ENCODE measurements at places on chromosomes 16 and 17.

DNA sequence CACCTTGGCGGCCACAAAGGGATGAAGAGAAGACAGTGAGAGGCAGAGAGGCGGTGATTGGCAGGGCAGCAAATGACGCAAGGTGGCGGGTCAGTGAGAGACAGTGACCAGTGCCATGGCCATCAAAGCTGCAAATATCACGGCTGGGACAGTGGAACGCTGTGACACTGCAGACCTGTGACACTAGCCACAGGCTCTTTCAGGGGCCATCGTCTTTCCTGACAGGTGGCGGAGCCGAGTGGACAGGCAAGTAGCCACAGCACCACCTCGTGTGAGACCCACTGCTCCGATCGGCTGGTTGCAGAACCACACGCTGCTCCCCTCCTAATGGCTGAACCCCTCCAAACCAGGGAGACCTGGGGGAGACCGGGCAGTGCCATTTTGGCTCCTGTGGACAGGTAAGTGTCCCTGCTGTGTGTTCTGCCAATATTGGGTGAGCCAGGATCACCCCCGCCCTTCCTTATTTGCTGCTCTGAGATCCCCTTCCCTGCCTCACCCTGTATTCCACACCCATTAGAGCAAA lies 7.9 kb upstream of the ZNF778 start:
- no peak for DNase-seq

GRCh38 chr16:23876256-23876896 lies 40.6 kb downstream of the PRKCB start:
- DNase-seq = no peak

- DNase-seq = no peak
Measured at GRCh38 chr17:39643271-39643670, 6.3 kb downstream of the STARD3 start.

GRCh38 chr16:11672206-11673090 lies 4.2 kb downstream of the SNN start:
- no peak for DNase-seq

DNA sequence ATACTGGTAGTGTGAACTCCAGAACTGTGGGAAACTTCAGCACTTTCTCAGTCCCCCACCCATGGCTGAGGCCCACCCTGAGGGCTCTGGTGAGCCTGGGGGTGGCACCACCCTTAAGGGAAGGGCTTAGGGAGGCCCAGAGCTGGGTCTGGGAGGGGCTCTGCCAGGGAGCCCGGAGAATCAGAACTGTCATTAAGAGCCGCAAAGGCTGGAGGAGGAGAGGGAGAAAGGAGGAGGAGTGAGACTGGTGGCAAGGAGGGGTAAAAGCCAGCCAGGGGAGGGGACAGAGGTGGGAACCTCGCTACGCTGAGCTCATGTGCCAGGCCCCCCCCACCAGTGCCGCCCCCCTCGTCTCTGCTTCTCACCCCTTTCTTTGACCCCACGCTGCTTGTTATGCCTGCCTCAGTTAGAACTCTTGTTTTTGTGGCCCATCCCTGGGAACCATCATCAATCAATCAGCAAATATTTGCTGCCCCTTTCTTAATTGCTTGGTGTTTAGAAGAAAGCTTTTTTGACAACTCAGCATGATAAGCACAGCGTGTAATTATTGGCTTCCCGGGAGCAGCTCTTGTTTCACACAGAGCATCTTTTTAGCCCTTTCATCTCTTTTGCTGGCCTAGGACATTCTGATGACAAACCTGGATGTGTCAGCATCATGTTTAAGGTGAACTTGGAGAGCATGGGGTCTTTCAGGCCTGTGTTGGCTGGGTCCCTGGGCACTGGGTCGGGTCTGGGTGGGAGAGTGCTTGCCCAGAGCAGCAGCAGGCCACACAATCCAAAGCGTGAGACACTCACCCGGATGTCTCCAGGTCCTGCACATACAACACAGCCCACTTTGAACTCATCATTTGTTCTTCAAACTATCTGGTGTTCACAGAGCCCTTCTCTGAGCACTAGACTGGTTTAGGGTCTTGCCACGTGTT lies 77.7 kb downstream of the NETO2 start:
- DNase-seq = no peak

GRCh38 chr16:18836702-18837101 lies 35.4 kb upstream of the ARL6IP1 start:
- no peak for DNase-seq

- no peak for DNase-seq
Measured at GRCh38 chr17:28828294-28829040, 14.1 kb downstream of the FAM222B start.

DNA sequence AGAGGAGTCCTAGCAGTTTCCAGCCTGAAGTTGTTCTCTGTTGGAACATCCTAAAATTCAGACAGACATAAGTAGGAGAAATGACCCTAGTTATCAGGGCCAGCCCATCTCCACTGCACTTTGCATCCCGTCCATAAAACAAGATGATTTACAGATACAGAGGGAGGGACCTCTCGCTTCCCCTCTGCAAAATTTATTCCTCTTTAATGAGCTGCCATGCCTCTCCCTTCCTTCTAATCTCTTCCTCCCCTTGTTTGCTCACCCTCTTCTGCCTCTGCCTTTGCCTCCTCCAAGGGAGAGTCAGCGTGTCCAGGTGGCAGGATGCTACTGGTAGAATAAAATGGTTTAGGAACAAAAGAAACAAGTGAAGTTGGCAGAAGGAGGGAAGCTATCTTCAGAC lies 351.3 kb downstream of the SOX9 start:
- DNase-seq = no peak

- DNase-seq = peak; percentile 38
Measured at GRCh38 chr17:8846768-8847211, 20.7 kb downstream of the PIK3R6 start.

DNA sequence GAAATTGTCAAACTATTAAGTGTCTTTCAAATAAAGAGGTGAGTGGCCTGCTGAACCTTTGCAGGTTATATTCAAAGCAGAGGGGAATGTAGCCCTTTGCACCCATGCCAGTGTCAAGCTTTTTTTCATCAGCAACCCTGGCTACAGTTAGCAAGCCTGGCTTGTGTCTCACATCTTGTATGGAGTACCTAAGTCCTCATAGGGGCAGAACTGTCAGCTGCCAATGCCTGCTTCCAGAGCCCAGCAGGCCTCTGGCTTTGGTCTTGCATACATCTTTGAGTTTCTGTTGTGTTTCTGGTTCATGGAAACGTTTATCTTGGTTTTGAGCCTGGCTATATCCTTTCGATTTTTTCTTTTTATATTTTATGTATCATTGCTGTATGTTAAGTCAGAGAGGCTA lies 26.8 kb downstream of the REXO5 start:
- no peak for DNase-seq

- DNase-seq = no peak
Measured at GRCh38 chr16:31704138-31704537, 169.5 kb upstream of the ZNF267 start.

GRCh38 chr16:85400305-85401205 lies 212.6 kb upstream of the GSE1 start:
- no peak for DNase-seq

DNA sequence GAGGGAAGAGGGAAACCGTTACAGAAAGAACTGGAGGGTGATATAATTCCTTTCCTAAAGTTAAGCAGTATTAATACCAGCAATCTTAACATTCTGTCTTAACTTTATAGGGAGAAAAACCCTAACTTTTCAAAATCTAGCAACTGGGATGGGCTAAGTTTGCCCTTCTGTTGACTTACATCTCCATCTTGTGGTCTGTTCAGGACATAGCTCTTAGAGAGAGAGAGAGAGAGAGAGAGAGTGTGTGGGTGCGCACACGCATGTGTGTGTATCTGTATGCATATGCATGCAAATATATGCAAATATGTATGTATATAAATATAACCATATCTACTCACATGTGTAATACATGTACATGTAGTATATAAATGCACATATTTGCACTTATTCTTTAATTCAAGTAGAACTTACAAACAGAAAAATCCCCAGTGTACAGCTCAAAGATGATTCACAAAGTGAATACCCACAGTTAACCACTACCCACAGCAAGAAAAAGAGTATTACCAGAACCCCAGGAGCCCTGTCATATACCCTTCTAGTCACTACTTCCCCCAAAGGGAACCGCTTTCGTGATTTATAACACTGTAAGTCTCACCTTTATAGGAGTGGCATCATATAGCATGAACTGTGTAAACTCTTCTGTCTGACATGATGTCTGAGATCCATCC lies 46.5 kb downstream of the STX8 start:
- peak; percentile 14 for DNase-seq

- no peak for DNase-seq
Measured at GRCh38 chr16:11006656-11007055, 62.3 kb downstream of the CLEC16A start.

DNA sequence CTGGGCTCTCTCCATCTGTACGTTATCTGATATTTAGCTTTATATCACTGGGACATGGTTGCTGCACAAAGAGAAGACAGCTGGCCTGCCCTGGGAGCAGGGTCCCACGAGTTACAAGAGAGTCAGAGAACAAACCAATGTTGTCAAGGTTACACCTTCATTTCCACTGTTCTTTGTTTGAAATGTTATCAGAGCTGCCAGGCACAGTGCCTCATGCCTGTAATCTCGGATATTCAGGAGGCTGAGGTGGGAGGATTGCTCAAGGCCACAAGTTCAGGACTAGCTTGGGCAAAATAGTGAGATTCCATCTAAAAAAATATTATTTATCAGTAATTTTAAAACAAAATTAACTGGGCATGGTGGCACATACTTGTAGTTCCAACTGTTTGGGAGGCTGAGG lies 34.6 kb downstream of the ATP6V0A1 start:
- no peak for DNase-seq

- peak; percentile 63 for DNase-seq
Measured at GRCh38 chr16:89657442-89658220, at the start of the genes CHMP1A and SPATA33. CHMP1A (minus strand) TSS chr16:89657708; CDS start chr16:89657588, 120 bp downstream. SPATA33 (plus strand) TSS chr16:89657836; CDS start chr16:89657912, 76 bp downstream.

- no peak for DNase-seq
Measured at GRCh38 chr16:82753821-82754220, 127.1 kb downstream of the CDH13 start.

- no peak for DNase-seq
Measured at GRCh38 chr16:89829630-89830437, 1.6 kb downstream of the SPIRE2 start.

DNA sequence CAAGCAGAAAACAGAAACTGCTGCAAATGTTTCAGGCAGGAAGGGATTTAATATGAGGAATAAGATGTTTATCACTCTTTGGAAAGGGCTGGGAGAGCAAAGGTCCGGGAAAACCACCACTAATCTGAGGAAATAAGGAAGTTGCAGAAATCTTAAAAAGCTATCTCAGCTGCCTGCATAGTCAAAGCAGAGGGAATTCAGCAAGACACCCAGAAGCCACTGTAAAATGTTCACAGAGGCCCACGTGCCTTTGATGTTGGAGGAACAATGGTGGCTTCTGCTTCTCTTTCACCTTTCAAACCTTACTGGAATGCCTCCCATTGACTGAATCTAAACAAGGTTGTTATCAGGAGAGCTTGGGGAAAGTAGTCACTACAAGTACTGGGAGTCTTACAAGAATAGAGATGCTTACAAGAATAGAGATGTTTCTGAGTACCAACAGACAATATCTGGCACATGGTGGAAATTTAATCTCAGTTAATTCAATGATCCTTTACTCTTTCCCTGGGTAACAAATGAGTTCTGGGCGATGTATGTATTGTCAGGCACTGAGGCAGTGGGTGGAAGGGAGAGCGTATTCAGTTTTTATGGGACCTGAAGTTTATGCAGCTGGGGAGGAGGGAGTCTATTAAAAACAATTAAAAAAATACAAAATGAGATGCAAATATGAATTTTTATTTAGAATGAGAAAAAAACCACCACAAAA lies 56.1 kb upstream of the MED13 start:
- DNase-seq = no peak

DNA sequence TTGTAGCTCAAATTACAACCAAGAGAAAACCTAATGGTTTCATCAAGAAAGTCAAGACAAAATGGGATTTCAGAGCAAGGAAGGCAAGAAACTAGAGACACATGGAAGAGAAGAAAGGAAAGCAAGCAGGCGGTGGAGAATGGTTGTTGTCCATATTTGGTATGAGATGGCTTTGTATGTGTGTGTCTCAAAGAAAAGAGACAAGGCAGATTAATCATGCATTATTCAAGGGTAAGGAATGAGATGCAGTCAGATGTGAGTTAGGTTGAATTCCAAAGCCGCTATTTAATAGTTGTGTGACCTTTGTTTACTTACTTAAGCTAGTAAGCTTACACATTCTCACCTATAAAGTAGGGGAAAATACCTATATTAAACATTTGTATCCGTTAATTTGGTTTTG lies 1029.6 kb downstream of the CDH11 start:
- DNase-seq = no peak

DNA sequence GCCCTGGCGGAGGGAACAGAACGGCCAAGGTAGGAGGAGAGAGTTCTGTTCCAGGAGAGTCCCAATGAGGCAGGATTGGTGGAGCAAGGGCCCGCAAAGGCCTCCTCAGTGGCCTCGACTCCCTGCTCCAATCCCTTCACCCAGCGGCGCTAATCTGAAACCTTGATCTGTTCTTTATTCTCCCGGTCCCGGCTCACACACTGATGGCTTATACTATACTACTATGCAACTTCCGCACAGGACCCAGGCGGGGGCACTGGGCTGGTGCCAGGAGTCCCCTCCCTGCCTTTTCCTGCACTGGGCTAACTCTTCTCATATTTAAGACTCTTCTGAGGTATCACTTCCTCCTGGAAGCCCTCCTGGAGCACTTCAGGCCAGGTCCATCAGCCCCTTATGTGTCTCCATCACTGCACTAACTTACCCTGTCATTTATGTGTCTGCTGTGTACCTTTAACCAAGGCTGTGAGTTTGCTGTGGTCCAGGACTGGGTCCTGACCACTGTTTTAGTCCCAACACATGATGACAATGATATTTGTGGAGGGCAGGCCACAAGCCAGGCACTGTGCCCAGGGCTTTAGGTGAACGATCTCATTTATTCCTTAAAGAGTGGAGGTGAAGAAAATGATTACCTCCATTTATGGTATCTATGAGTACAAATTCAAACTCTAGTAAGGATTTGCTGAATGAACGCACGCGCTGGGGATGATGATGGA lies 6.8 kb downstream of the CCDC102A start:
- DNase-seq = no peak

- peak; percentile 40 for DNase-seq
Measured at GRCh38 chr16:58366247-58367031, 25.8 kb upstream of the GINS3 start.

GRCh38 chr17:18257982-18258355 lies 569 bp downstream of the FLII start:
- DNase-seq = peak; percentile 74

DNA sequence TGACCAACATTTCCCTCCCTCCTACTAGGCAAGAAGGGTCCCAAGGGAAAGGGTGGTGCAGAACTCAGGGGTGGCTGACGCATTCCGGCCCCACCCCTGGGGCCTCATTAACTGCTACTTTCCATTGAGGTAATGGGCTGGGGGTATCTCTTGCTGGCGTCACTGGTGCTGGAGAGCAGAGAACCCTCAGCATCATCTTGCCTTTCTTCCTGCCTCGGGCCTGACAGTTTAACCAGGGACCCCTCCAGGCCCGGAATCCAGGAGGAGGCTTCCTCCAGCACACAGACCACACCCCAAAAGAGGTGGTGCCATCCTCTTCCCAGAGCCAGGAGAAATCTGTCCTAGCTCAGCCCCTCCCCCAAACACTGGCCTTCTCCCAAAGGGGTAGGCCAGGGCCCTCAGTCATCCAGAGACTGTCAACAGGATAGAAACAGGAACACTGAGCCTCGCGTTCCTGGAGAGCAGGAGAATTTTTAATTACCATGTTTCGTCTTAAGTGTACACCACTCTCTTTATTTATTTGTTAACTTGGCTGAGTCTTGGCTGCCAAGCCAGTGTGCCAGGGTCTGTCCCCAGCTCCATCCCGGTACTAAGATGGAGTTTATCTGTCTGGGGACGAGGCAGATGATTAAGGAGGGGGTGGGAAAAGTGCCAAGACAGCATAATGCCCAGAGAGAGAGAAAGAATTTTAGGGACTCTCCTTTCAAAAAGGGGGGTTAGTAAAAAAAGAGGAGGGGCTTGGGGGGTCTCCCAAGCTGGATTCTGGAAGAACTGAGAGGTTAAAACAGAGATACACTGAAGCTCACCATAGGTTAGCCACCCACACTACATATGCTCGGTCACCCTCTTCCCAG lies 5.1 kb downstream of the ETV4 start:
- no peak for DNase-seq

All from stromal cell of bone marrow (primary cell).